Activated T-cell treated with anti-CD3 and anti-CD28 coated beads for 48 hours (primary cell): ENCODE measurements at places on chromosomes 2 and 18.

GRCh38 chr2:204133476-204133875 lies 196.9 kb downstream of the ICOS start:
- no peak for DNase-seq

- DNase-seq, result no peak
These were observed 111.4 kb downstream of the NFATC1 start for GRCh38 chr18:79507076-79507545.

- DNase-seq, result no peak
These were observed 7.2 kb upstream of the MAL start for GRCh38 chr2:95018301-95018700.

DNA sequence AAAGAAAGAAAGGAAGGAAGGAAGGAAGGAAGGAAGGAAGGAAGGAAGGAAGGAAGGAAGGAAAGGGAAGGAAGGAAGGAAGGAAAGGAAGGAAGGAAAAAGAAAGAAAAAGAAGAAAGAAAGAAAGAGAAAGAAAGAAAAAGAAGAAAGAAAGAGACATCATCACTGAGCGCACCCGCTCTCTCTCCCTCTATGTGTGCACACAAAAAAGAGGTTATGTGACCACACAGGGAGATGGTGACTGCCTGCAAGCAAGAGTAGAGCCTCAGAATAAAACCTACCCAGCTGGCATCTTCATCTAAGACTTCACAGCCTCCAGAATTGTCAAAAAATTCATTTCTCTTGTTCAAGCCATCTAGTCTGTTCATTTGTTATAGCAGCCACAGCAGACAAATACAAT lies 1307.4 kb upstream of the ACVR2A start:
- DNase-seq, result no peak

DNA sequence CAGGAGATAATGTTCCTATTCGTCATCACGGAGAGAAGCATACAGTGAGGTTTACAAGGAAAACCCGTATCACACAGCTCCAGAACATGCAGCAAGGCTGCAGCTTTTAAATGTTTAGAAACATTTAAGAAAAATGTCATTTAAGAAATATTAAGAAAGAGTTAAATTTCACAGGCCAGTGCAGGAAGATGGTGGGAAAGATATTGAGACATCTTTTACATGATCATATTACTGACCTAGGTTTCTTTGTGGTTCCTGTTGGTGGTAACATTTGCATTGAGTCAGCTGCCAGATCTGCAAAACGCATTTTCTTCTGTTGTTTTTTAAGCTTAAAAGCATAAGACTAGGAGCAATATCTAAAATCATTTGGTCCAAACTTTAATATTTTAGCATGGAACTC lies 44.9 kb downstream of the CPO start:
- no peak for DNase-seq

GRCh38 chr2:193348055-193348454 lies 1153.3 kb upstream of the TMEFF2 start:
- no peak for DNase-seq

DNA sequence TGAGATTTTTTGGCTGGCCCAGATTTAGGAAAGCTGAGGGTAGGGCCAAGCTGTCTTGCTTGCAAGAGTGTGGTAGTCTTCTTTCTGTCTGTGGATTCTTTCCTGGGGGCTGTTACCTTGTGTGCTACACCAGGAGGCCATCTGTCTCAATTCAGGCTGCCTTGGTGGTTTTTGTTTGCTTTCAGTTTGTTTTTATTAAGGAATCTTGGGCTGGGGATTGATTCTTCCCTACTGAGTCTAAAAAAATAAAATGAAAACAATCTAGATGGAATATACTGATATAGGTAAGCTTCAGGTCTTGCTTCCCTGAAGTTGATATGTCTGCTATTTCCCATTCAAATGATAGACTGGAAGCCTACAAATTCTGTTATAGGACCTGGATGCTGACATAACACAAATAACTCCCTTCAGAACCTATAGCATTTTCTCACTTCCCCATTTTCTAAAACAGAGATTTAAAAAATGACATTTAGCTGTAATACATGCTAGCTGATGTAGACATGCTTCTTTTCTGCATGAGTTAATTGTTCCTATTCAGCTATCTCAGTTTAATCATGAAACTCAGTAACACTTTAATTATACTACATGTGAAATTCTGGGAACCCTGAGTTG lies 5.3 kb downstream of the LHCGR start:
- DNase-seq, result no peak

GRCh38 chr2:29650631-29651097 lies 270.7 kb downstream of the ALK start:
- no peak for DNase-seq

- no peak for DNase-seq
These were observed 13.7 kb upstream of the GMCL1 start for GRCh38 chr2:69815717-69816116.

DNA sequence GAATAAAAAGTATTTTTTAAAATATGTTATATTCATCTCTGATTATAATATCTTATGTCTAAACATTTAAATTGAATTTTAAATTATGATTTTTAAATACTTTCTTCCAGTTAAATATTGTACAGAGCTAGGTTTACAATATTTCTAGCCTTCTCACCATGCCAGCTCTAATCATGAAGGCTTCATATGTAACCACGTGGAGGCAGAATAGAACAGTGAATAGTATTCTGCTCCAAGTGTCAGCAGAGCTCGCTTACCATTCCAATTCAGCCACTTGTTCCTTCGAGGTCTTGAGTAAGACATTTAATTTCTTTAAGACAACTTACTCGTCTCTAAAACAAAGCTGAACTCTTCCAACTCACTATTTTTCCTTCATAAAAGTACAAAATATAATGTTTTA lies 871.8 kb downstream of the SUCLG1 start:
- DNase-seq, result no peak

DNA sequence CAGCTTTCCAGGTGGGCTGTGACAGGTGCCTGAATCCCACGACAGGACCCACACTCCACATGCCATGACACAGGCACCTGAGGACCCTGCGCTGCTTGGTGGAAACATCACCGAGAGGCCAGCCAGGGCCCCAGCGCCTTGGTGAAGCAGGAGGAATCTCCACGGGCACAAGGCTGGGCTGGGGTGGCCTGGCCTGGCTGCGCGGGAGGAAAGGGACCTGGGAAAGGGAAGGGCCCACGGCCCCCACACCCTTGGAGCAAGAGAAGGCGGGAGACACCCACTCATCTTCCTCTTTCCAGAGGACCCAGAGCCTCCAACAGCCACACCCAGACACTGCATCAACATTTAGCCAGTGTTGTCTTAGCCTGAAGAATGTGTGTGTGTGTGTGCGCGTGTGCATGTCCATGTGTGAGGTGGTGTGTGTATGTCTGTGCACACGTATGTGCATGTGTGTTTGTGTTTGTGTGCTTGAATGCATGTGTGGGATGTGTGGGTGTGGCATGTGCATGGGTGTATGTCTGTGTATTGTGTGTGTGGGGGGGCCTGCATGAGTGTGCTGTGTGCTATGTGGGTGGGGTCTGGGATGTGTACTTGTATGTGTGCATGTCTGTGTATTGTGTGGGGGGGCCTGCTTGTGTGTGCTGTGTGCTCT lies 6.3 kb upstream of the OTOS start:
- DNase-seq, result no peak

- no peak for DNase-seq
These were observed 313.7 kb downstream of the CYP26B1 start for GRCh38 chr2:71833855-71834560.

DNA sequence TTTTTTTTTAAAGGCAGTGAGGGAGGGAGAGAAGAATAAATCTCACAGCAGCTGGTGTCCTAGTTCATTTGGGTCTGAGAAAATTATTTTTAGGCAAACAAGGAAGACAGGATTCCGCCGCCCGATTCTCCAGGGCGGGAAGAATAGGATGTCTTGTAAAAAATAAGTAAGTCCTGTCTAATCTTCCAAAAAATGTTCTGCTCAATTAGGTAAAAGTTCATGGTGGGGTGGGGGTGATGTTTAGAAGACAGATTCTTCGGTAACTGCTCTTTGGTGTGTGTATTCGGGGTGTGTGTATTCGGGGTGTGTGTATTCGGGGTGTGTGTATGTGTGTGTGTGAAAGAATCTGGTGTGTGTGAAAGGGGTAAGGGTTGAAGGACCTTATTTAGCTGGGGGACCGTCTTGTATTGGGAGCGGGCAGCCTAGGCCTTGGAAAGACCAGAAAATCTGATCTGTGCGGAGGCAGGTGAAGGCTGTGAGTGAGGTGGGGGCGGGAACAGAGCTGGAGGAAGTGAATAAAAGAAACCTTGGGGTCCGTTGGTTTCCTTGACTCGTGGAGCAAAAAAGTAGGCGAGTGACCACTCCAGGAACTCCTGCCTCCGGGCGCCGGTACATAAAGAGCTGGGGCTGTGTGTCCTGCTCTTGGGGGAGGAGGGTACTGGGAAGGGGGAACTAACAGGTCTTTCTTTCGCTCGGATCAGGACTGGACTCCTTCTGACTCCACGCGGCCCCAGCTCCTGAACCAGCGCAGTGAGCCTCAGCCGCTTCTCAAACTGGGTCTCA lies 4.4 kb upstream of the PAX3 start:
- DNase-seq, result no peak

GRCh38 chr18:52766002-52766545 lies 426.1 kb downstream of the DCC start:
- DNase-seq, result no peak

DNA sequence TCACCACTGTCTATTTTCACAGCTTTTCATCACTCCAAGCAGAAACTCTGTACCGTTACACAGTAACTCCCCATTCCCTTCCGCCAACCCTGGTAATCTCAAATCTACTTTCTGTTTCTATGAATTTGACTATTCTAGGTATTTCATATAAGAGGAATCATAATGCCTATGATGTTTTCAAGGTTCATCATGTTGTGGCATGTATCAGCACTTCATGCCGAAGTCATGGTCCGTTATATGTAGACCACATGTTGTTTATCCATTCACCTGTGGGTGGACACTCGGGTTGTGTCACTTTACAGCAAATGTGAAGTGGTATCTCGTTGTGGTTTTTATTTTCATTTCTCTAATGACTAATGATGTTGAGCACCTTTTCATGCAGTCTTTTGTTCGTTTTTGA lies 21.6 kb downstream of the CPSF3 start:
- DNase-seq, result no peak

GRCh38 chr2:11391942-11392266 lies 47.5 kb upstream of the ROCK2 start:
- DNase-seq, result no peak

GRCh38 chr2:168935810-168936581 lies 34.9 kb downstream of the G6PC2 start:
- no peak for DNase-seq

DNA sequence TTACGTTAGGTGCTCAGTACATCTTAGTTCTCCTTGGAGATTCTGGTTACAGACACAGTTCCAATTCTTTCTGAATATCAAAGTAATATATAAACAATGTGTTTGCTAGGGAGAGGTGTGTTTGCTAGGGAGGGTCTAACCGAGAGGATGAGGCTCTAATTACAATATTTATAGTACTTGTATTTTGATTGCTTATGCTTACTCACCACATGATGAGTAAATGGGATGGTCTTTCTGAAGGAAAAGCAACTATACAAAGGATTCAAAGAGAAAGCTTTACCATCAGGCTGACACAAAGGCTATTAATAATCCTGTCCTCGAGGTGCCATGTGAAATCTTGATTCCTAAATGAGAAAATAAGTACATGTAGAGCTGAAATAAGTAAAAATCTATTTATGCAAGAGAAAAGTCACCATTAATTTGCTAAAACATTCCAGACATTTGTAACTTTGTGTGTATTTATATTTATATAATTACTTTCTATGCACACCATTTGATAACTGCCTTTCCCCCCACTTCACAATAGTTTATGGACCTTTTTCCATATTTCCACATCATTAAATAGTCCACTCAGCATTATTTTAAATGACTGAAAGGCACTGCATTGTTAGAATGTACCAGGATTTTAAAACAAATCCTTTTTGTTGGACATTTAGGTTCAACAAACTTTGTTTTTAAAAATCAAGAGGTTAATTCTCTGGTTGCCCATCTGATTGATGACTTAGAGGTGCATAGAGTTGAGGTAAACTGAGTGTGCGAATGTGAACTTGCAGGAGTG lies 94.5 kb upstream of the FN1 start:
- DNase-seq, result no peak

DNA sequence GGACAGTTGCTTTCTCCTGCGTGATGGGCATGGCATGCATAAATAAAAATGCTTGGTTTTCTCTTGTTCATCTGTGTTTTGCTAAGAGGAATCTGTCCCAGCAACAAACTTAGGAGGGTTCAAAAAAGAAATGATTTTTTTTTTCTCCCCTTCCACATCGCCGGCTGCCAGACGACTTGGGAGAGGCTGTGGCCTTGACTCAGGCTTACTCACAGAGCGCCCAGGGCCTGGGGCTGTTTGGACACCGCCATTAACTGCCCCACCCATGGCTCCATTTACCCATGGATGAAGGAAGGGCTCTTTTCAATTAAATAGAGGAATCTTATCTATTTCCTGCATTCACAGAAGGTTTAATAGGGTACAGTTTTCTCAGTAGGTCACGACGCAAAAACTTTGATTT lies 22.3 kb upstream of the SERPINB5 start:
- DNase-seq, result no peak

DNA sequence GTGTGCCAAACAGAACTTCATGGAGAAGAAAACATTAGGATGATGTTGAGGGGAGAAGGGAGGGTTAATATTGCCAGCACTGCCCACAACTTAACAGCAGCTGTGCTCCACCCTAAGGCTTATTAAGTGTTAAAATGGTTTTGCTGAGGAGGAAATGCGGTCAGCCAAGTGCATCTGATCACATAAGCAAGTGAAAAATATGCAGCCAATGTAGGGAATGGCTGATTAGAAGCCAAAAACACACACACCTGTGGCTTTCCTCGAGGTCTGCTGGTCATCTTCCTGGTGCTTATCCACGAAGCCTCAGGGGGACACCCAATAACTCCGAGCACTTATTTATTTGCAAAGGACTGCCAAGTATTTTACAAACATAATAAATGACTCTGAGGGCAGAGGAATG lies 66.3 kb upstream of the GPR45 start:
- no peak for DNase-seq

DNA sequence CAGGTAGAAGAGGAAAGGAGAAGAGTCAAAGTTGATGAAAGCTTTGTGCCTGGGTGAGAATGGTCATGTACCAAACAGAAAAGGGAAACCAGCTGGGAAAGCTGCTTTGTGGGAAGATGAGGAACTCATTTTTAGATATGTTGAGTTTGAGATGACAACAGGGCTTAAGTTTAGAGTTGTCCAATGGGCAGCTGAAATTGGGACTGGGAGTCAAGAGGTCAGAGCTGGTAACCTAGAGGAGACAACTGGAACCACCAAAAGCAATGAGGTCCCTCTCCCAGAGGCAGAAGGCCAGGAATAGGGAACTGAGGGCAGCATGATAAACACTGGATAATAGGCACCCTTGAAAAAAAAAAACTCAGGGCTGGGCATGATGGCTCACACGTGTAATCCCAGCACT lies 48.8 kb downstream of the SLC4A1AP start:
- DNase-seq, result no peak
